Activated CD8-positive, alpha-beta memory T cell treated with anti-CD3 and anti-CD28 coated beads for 48 hours (primary cell): ENCODE measurements at places on chromosomes 12 and 14.

DNA sequence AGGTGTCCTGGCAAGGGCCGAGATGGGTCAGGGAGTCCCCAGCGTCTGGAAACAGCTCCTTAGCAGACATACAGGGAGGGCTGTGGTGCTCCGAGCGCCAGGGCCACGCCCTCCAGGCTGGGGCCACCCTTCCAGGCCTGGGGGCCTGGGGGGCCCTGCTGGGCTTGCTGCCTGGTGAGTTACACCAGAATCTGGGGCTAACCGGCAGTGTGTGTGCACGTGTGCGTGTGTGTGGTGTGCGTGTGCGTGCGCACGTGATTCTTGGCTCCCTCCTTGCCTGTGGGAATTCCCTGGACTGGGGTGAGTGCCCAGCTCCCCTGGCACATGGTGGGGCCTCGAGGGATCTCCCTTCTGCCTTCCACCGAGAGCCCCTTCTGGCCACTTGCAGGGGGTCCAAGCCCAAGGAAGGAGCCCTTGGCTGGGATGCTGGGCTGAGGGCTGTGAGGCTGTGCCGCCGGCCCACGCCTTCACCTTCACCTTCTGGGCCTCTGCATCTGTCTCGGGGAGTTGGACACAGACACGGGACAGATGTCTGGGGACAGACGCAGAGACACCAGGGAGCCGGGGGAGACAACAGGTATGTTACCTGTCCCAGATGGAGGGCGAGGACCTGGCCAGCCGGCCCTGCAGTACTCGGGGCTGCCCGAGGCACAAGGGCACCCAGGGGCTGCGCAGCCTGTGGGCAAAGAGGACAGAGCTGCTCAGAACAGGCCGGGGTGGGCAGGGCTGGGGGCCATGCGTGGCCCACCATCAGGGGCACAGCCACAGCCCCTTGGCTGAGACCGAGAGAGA is 37.2 kb downstream of the BEGAIN start:
- no peak for DNase-seq

- no peak for DNase-seq
These were observed 44.0 kb downstream of the RHOJ start for GRCh38 chr14:63248211-63248610.

- no peak for DNase-seq
These were observed 177.6 kb upstream of the LMNTD1 start for GRCh38 chr12:25730489-25731349.

DNA sequence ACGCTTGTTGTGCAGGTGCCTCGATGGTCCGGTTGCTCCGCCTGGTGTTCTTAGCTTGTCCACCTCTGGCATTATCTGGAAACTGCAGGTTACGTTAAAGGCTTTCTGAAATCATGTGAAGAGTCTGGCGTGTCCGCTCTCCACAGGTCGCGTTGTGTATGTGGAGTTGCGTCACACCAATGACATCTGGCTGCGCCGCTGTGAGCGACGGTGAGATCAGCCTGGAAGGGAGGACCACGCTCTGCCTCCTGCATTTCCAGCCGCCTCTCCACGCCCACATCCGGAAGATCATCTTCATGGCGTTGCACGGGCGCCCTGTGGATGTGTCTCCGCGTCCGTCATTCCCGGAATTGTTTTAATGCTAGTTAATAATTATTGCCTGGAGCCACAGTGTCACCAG is 50.6 kb upstream of the GALNT9 start:
- DNase-seq = no peak

DNA sequence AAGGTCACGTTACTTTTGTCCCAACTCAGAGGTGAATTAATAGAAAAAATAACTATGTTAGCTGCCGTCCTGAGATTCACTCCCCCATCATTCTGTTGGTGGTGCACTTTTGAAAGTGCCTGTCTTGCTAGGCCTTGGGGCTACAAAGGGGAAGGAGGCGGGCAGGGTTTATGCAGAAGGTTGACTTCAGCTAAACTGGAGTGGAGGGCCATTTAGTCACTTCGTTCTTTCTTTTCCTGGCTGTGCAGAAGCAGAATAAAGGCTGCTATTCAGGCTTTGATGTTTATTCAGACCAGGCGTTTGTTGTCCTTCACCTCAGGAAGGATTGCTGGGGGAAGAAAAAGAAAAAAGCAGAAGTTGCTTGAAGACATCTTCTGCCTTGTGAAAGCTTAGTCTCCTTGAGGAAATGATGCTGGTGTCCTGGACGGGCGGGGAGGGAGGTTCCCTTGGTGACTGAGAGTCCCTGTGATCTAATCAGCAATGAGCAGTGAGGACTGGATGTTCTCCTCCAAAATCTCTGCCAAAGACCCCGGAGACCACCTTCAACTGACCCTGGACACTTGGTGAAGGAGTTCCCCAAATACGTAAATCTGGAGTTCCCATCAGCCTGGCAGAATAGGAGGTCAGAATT is 4.0 kb downstream of the GLT1D1 start:
- DNase-seq = no peak

DNA sequence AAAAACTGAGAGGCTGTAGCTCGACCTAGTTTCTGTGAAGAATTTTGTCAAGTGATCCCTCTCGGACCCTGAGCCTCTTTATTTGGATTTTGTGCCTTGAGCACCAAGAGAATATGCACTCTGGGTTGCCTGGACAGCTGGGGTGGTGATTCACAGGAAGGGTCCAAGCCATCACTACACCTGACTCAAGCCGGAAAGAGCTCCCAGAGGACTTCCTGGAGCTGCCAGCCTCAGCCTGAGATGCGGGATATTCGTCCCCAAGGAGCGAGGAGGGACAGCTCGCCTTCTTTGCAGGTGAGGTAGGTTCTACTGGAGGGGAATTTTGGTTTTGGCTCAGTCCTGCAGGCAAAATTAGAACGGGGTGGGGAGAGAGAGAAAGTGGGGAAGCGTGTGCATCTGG is 94.3 kb downstream of the GALNT8 start:
- no peak for DNase-seq

- no peak for DNase-seq
These were observed 135.1 kb upstream of the DIO2 start for GRCh38 chr14:80346395-80346794.

DNA sequence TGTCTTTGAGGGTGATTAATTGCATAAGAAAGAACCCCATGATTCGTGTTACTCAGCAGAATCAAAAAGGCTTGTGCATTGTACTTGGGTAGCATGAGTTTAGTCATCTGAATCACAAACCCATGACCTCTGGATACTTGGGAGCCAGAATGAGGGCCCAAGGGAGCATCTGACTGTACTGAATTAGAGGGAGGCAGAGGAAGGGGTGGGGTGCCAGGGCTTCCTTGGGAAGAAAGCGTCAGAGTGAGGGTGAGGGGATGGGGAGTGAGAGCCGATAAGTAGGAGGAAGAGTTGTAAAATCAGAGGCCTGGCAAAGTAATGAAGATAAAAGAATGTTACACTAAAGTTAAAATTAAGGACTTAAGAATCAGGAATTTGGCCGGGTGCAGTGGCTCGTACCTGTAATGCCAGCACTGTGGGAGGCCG is 29.8 kb downstream of the GPRC5D start:
- no peak for DNase-seq

GRCh38 chr14:99231850-99232713 is 39.9 kb downstream of the BCL11B start:
- no peak for DNase-seq

DNA sequence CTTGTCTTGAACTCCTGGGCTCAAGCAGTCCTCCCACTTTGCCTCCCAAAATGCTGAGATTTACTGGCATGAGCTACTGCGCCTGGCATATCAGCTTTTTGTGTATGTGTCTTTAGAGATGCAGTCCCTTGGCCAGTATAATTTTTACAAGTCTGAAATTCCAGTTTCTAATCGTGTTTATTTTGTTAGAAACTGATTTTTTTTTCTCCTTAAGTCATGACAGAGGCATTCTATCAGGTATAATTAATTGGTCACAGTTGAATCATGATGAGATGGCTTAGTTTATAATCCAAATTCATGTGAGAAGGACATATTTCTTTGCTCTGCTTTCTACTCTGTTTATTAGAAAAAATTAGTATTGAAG is 98.9 kb downstream of the PCNX1 start:
- DNase-seq = no peak

- no peak for DNase-seq
These were observed 26.9 kb upstream of the ANKLE2 start for GRCh38 chr12:132788375-132789098.

GRCh38 chr14:31825459-31825858 is 251.6 kb upstream of the ARHGAP5 start:
- no peak for DNase-seq

DNA sequence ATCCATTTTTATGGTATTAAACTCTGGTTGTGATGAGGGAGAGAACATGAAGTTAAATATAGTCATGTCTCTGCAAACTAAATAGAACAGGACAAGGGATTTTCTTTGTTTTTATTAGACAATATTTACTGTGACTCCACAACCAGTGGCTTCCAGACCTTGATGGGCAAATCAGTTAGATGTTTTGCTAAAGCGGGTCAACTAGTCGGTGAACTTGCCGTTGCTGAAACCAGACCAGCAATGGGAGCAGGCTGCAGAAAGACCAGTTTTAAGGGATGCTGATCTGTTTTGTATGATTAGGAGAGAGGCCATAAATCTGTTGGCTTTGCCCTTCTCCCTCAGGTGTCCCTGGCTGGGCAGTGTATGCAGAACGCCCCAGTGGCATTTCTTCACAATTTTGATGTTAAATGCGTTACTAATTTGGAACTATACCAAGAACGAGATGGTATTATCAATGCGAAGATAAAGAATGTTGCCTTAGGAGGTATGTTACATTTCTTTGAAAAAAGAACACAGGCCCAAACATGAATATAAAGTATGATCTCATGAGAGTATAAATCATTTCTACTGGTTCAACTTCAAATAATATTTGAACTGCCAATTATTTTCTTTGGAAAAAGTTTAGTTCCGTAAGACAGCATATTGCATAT is 19.4 kb downstream of the TCTN2 start:
- DNase-seq = no peak

GRCh38 chr12:68190301-68190700 is 30.8 kb upstream of the IFNG start:
- DNase-seq = no peak

- DNase-seq = no peak
These were observed 7.1 kb upstream of the MYF6 start for GRCh38 chr12:80700327-80700726.

DNA sequence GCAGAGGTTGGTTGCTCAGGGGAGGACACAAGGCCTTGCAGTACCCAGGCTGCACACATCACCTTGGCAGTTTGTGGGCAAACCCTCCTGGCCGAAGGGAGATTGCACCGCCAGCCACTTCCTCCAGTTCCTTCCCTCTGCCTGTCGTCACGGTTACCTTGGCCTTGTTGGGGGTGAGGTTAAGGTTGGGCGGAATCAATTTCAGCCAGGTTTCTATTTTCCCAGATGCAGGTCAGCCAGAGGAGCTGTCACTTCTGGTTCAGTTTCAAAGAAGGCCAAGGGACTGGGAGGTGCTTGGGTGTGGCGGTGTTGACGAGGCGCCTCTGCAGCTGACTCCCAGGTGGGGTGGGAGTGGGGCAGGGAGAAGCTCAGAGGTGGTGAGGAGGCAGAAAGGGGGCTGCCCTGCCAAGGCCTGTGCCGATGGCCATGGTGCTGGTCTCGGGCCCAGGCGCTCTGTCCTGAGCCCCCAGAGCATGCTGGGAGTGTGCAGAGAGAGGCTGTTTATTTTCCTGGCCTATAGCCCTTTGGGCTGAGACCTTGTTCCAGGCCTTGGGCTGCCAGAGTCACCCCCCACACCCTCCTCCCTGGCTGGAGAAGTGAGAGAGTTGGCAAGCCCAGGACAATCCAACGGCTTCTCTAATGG is 31.4 kb downstream of the JDP2 start:
- no peak for DNase-seq

DNA sequence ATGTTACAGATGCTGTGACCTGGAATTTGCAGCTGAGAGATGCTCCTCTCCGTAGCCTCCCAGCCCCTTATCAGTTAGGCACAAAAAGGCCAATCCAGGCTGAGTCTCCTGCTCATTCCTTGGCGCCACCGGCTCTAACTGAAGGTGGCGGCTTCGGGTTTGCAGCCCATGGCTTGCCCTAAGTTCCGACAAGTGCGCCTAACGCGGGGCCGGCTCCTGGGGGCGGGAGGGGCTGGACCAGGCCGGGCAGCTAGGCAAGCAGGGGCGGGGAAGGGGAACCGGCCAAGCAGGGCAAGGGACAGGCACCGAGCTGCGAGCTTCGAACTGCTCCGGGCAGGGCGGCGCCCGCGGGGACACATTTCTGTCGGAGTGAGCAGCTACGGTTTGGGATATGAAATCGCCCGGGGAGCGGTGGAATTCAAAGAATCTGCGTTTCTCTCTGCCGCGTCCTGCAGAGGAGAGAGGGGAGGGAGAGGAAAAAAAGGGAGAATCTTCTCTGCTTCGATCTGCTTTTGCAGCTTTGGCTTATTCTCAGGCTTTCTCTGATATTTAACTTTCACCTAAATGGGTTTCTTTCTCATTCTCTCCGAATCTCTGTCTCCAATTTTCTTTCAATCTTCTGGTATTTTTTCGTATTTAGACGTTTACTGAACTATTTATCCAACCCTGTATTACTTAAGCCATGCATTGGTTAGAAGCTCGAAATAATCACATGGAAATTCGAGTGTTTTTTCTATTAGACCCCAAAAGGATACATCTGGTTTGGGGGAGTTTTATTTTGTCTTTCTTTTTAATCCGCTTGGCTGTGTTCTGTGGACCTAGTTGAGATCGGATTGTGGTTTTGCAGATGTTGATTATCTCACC is 1.6 kb upstream of the HOXC12 start:
- no peak for DNase-seq

GRCh38 chr12:66453120-66453519 is 150.8 kb downstream of the HELB start:
- DNase-seq = no peak

- no peak for DNase-seq
These were observed 4.4 kb upstream of the TNFAIP2 start for GRCh38 chr14:103118663-103119404.

DNA sequence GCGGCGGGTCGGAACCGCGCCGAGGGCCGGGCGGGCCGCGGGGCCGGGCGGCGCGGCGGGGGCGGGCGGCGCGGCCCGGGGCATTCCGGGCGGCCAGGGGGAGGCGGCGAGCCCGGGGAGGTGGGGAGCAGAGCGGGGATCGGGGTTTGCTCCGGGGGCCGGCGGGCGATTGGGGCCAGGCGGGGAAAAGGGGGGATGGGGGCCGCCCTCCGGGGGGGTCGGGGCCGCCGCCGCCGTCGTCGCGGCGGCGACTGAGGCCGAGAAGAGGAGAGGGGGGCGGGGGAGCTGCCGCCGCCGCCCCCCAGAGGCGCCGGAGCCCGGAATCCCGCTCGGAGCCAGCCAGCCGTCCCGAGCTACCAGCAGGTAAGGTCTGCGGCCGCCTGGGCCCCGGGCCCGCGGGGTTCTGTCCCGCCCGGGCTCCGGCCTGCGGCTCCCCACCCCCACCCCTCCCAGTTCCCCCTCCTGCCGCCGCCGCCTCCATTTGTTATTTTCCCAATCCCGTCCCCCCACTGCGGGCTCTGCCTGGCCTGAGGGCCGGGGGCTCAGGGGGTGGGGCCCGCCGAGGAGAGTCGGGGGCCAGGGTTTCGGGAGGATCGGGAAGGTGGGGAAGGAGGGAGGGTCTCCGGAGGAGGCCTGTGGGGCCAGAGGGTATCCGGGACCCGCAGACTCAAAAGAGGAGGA is 403 bp downstream of the ATN1 start:
- no peak for DNase-seq

DNA sequence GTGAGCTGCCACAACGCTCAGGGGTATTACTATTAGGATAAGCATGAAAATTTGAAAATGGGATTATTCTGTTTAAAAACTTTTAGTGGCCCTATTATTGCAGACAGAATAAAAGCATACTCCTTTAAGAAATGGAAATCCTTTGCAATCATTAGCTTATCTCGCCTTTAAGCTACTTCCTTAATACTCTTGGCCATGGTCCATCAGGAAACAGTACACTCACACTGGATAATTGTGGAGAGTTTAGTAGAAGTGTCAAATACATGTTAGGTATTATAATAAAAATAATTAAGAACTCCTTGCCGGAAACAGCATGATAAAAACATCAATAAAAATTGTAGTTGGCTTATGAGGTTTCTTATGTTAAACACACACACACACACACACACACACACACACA is 100.4 kb upstream of the PPFIA2 start:
- DNase-seq = no peak
